NCI-H1105 (cell line): ENCODE measurements at places on chromosomes 6 and 20.

DNA sequence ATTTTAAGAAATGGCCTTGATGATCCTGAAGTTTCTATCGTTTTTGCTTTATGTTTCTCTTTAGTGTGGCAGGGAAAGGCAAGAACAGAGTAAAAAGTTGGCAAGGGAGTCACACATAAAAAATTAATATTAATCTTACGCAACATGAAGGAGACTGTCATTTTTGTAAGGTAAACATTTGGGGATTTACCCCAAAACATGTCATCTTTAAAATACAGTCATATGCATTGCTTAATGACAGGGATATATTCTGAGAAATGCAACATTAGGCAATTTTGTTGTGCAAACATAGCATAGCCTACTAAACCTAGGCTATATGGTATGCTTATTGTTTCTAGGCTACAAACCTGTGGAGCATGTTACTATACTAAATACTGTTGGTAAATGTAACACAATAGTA is 5.4 kb downstream of the RBL1 start:
- DNase-seq = no peak

DNA sequence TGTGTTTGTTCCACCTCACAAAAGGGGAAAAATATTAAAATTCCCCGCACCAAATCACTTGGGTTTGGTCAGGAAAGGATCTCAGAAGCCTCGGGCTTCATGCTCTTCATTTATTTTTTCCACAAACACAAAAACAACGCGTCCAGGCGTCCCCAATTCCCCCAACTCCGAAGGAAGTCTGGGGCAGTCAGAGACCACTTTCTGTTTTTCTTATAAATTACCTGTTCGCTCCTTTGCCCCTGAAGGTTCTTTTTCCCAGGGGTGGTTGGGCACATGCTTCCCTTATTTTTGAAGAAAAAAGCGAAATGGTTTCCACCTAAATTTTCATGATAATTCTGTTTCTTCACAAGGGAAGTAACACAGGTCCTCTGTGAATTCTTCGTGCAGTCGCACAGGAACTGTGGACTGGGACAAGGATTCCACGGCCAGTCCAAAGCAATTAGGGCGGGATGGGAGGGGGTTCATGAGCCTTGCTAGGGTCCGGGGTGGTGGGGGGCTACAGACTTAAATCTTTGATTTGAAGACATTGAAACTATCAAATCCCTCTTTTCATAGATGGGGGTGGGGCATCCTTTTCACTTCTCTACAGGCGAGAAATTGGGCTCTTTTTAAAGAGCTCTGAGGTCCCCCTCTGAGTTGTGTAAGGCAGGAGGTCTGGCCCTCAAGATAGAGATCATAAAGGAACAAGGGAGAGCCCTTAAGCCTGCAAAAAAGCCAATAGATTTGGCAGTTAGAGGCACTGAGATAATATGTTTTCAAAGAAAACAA is 30.5 kb upstream of the HFE start:
- no peak for DNase-seq

- no peak for DNase-seq
Measured at GRCh38 chr6:167730441-167730840, 96.3 kb upstream of the AFDN start.

DNA sequence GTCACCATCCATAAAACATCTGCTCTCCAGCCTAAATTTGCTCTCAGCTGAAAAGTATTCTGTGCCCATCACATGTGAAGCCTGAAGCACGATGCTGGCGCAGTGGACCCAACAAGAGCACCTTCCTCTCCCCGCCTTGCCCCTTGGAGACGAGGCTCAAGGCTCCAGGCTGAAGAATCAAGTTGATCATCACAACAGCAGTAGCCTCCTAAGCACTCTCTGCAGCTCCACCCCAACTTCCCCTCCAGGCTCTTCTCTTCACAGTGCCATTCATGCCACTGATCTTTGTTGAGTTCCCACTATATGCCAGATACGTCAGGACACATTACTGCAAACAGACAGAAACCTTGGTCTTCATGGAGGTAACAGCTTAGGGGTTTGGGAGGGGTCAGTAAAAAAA is 41.6 kb upstream of the ZNF217 start:
- DNase-seq = no peak

DNA sequence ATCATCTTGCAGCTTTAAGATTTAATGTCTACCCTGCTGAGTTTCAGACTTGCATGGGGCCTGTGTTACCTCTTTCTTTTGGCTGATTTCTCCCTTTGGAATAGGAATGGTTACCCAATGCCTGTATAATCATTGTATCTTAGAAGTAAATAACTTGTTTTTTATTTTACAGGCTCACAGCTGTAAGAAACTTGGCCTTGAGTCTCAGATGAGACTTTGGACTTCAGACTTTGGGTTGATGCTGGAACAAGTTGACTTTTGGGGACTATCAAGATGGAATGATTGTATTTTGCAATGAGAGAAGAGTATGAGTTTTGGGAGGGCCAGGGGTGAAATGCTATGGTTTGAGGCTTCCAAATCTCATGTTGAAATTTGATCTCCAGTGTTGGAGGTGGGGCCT is 34.9 kb upstream of the CAP2 start:
- DNase-seq = no peak

GRCh38 chr6:35476004-35476403 is 7.8 kb downstream of the RPL10A start:
- DNase-seq = no peak

- DNase-seq = no peak
Measured at GRCh38 chr6:54214286-54214685, 94.0 kb upstream of the TINAG start.

DNA sequence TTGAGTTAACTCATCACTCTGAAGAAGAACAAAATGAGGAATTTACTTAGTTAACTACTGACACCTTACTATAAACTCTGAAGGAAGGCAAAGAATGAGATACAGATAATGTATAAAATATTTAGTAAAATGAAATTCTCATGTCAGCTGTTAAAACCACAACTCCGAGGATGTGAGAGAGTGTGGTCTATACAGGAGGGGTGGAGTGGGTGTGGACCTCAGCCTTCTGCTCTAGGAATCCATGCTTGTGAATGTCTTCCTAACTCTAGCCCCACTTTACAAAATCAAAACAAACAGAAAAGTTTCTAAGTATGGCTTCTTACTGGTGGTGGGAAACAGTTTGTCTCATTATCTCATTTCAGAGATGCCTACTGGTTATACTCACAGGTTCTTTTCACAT is 14.2 kb downstream of the PPP1R14C start:
- no peak for DNase-seq

DNA sequence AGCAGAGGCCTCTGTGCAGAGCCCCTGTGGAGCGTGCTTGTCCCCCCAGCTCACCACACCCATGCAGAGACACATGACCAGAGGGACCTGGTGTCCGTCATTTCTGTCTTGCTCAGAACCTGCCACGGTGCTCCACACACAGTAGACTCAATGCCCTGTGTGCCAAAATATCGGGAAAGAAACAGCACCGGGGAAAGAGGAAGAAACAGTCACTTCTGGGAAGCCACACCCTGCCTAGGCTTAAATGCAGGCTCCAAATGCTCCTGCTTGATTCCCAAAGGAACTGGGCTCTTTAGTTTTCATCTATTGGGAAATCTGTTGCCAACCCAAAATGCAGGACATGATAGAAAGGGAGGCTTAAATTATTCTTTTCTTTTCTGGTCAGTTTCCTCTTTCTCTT is 503.9 kb downstream of the CD83 start:
- DNase-seq = no peak

DNA sequence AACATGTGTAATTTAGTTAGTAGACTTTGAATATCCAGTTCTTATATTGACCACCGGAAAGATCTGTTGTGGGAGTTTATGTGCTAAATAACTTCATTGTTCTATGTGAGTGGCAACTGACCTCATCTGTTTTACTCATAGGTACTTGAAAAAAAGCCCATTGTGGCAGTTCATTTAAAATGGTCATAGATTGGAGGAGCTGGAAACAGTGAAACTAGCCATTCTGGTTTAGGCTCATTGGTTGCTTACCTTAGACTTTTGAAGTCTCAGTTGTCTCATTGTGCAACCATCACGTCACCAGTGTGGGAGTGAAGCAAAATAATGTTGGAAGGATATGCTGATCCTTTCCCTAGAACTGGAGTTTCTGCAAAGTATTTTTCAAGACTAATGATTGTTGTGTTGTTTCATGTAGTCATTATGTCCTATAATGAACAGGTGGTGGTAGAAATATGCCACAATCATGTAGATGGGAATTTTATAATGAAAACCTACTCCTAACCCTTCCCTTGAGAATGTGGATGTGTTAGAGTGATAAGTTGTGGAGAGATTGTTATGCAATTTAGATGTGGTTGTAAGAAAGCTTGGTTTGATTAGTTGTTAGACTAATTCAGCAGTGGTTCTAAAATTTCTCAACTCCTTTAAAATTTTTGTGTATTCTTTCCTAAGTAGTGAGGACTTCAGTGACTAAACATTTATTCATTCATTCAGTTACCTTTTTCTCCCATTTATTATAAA is 18.3 kb downstream of the DSP start:
- DNase-seq = no peak

DNA sequence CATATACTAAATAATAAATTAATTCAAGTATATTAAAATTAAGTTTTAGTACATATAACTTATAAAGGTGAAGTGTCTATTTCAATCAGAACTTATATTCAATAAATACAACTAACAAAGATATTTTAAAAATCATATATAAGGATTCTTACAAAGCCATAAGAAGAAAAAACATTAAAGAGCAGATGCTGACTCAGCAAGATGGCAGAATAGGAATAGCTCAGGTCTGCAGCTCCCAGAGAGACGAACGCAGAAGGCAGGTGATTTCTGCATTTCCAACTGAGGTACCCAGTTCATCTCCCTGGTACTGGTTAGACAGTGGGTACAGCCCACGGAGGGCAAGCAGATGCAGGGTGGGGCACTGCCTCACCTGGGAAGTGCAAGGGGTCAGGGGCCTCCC is 811.1 kb downstream of the EYS start:
- DNase-seq = no peak

DNA sequence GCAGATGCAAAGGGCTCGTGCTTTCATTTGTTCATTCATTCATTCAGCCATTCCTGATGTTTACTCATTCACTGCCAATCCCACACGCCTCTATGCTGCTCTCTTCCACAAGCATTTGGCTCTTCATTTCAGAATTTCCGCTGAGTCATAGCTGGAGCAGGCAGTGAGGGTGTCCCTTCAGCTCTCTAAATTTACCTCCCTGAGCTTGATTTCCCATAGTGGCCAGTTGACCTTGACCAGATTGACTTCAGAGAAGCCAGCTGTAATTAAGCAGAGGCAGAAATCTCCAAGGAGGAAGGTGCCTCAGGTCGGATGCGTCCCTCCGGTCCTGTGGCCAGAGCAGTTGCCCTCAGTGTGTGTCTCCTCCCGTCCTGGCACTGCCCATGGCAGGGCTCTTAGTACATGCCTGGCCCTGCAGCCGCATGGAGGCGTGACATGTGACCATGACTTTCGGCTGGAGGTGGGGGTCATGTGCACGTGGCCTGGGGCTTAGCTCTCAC is 267.2 kb upstream of the ECI2 start:
- DNase-seq = no peak

GRCh38 chr6:167580619-167580911 is 246.1 kb upstream of the AFDN start:
- no peak for DNase-seq

DNA sequence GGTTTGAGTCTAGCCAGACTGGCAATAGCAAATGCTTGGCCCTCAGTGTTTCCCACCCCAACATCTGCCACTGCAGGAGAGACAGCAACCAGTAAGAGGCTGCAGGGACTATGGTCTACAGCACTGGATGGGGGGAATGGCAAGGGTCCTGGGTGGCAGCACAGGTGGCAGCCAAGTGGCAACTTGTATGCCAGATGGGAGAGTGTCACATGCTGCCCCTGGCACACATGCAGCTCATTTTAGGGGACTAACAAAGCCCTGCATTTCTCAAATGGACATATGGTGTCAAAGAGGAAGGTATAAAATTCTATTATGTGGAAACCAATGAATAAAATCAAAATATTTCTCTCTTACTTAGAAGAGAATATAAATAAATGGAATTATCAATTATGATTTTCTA is 298.7 kb upstream of the MARCKS start:
- no peak for DNase-seq

- DNase-seq = no peak
Measured at GRCh38 chr20:62536871-62537401, 61.1 kb upstream of the GATA5 start.

DNA sequence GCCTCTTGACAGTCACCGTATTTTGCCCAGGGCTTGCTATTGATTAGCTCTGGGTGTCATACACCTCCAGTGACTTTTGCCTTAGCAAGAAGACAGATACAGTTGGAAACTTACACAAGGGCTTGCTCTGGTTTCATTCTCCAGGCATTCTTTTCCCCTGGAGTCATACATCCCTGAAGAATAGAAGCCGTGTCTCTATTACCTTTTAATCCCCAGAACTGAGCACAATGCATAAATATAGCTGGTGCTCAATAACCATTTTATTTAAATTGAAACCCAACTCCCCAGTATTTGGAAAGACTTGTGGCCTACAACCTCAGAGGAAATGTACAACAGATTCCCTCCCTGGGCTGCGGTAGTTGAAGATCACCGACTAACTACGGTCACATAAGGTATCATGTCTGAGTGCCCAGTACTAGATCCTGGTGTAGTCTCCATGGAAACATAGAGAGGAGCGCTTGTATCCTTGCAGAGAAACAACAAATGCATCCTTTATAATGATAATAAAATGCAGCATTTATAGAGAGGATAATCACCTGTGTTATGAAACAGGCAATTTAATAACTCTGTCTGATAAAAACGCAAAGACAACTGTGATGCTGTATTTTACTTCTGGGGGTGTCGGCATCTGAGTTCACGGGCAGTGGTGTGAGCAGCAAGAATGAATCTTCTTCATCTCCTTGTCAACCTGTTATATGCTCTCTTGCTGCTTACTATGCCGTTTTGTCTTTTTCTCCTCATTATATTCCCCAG is 401.2 kb upstream of the AGPAT4 start:
- no peak for DNase-seq

GRCh38 chr6:29553268-29554057 is 6.1 kb downstream of the UBD start:
- peak; percentile 11 for DNase-seq

GRCh38 chr6:141675957-141676356 is 456.8 kb upstream of the GJE1 start:
- no peak for DNase-seq

DNA sequence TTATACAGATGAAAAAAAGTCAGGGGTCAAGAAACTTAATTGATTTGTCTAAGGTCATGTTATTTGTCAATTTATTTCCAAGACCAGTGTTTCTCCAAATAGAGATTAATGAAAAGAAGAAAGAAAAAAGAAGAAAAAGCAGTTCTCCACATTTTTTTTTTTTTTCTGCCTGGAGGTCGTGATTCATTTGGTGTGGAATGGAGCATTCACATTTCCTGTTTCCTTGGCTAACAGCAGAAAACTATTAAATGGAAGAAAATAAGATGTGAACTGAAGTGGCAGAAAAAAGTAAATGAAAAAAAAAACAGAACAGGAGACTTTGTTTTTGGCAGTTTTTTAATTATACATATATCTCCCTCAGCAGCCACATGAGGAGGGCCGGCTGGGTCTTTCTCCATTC is 470.8 kb upstream of the ZNF337 start:
- no peak for DNase-seq

GRCh38 chr20:21933526-21933925 is 228.1 kb downstream of the PAX1 start:
- DNase-seq = no peak
